Activated CD4-positive, alpha-beta T cell treated with anti-CD3 and anti-CD28 coated beads for 36 hours (primary cell): ENCODE measurements at places on chromosomes 3 and 15. TPM values are rescaled to one million over a fixed set of nuclear protein-coding genes. Genes with fewer than 3 reads are reported as not detected.
A peak's percentile ranks its signal among the peaks of the same experiment; 100 is the strongest.

The LDHAL6B gene
- not detected for total RNA-seq

The NRG4 gene
- not detected for total RNA-seq

The C3orf22 gene
- not detected for total RNA-seq

The DPH6 gene
- total RNA-seq = 14.0 TPM

The XIRP1 gene
- 2.2 TPM for total RNA-seq

The TAGLN3 gene
- total RNA-seq = 3.2 TPM

The RETNLB gene
- total RNA-seq = not detected

The ADCY5 gene
- not detected for total RNA-seq

The DOCK3 gene
- 2.6 TPM for total RNA-seq

The XCR1 gene
- total RNA-seq = not detected

The DUOXA2 gene
- total RNA-seq = not detected

GRCh38 chr3:113212150-113212843 lies 940 bp downstream of the BOC start:
- DNase-seq = peak; percentile 41

GRCh38 chr3:69959581-69959980 lies 40.0 kb upstream of the SAMMSON start:
- no peak for DNase-seq

GRCh38 chr15:100693451-100693850 lies 91.1 kb downstream of the ASB7 start:
- DNase-seq = no peak

DNA sequence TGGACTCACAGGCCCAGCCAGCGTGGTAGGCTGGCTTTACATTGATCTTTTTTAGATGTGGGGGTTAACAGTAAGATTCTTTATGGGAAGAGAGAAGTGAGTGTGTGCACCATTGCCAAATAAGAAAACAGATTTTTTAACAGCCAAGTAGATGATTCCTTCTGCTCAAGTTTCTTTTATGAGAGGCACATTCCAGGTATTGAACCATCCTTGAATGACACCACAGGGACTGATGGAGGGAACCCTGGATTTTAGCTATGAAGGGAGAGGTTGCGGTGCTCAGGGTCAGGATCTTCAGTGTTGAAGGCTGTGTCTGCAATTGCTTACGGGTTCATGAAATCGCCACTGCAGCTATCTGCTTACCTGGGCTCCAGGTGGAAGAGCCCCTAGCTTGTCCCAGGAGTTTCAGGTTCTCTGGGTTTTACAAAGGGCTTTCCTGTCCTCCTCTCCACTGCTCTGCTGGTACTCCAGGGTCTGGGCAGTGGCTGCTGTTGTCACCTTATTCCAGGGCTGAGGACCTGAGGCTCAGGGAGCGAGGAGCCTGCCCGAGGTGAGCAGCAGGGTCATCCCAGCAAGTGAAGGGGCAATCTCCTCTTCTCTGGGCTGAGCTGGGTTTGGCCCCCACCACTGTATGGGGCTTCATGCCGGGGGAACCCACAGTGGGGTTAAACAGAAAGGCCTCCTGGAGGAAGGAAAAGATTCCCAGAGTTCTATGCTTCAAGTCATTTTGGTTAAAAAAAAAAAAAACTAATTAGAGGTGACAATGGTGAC lies 53.4 kb downstream of the SMAD6 start:
- DNase-seq = no peak

GRCh38 chr15:91895051-91895450 lies 41.5 kb downstream of the SLCO3A1 start:
- DNase-seq = no peak

DNA sequence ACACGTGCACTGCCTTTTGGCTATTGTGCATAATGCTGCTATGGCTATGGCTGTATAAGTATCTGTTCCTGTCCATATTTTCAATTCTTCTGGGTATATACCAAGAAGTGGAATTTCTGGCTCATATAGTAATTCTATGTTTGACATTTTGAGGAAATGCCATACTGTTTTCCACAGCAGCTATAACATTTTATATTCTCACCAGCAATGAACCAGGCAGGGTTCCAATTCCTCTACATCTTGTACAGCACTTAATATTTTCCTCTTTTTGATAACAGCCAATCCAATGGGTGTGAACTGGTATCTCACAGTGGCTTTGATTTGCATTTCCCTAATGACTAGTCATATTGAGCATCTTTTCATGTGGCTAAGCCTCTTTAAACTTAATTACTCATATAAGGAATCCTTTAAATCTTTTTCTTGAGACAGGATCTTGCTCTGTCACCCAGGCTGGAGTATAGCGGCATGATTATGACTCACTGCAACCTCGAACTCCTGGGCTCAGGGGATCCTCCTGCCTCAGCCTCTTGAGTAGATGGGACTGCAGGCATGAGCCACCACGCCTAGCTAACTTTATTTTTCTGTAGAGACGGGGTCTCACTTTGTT lies 38.1 kb upstream of the IGDCC4 start:
- DNase-seq = peak; percentile 72

DNA sequence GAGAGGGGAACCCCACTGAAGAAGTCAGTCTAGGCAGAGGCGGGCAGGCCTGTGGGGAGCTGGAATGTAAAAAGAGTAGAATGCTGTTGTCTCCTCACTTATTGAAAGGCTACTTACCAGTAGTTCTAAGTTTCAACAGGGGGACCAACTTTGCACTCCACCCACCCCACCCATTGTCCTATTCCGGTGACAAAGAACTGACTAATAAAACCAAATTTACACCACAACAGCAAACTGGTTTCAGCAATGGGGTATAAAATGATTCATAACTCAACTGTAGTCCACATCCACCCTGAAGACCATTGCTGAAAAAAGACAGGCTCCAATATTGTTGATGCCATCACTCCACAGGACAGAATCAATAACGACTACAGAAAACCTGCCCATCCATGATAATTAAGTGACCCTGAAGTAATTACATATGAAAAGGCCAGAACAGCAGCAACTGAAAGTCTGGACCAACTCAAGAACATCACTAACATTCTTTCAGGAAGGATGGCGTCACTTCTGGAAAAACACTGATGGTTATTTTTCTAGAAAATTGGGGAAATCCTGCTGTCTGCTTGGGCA lies 80.2 kb downstream of the ABI3BP start:
- no peak for DNase-seq

DNA sequence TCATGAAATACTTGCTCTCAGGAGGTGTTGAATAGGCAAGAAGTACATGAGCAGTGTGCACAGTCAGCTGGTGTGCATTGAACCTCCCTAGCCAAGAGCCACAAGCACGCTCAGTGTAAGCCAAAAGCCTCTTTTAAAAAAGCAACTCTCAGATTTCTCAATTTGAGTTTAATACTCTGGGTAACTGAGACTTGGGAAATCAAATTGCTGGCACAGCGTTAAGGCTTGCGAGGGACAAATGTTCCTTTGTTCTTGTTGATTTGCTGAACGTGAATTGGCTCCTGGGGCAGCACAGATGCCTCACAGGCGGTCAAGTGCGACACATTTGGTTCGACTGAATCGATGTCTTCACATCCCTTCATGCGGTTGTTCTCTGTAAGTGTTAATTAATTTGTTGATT lies at the start of gene FAM240A:
Gene FAM240A (plus strand): TSS at position 202 of the 400 bp plus-strand sequence. CDS start 159 bp downstream, at position 361.
- no peak for DNase-seq

DNA sequence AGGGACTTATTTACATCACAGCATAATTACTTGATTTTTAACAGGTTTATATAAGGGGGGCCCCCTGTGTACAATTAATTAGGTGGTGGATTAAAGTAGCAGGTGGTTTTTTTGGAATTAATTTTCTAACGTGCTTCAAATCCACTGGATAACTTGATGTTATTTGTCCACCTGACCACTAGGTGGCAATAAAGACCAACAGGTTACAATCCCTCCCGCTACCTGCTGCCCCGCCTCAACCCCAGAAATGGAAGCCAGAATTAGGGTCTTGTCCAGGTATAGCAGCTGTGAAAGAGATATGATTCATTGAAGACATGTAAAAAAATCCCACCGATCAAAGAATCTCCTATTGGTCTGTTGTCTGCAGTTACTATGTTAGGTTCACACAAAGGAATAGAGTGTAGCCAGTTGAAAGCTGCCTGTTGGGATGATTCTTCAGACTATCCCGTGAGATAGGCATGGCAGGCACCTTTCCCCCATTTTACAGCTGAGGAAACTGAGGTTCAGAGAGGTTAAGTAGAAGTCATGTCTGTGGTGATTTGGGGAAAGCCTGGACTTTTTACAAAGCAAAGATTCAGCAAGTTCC lies 44.0 kb downstream of the MFSD1 start:
- DNase-seq = peak; percentile 48

DNA sequence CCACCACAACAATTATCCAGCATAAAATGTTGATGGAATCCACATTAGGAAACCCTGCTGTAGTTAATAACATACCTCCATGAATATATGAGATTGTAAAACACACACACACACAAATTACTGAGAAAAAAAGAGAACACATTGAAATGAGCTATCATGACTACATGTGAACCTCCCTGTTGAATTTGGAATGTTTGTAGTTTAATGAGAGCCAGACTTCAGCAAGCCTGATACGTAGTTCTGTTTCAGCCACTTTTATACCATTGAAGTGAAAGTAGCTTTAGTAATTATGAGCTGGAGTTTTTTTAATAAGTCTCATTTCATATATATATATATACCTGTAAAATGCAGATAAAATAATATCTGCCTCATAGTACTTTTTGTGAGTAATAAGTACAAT lies 1146.4 kb downstream of the NAALADL2 start:
- no peak for DNase-seq

GRCh38 chr3:170179432-170179831 lies 2.1 kb downstream of the PHC3 start:
- DNase-seq = no peak

GRCh38 chr3:63766261-63766660 lies 52.8 kb upstream of the C3orf49 start:
- no peak for DNase-seq

- no peak for DNase-seq
These were observed 139.3 kb downstream of the TNIK start for GRCh38 chr3:171320750-171321558.

- DNase-seq = no peak
These were observed 36.8 kb downstream of the GRAMD2A start for GRCh38 chr15:72160696-72161245.

- DNase-seq = no peak
These were observed 318.0 kb downstream of the GBE1 start for GRCh38 chr3:81443457-81443782.

DNA sequence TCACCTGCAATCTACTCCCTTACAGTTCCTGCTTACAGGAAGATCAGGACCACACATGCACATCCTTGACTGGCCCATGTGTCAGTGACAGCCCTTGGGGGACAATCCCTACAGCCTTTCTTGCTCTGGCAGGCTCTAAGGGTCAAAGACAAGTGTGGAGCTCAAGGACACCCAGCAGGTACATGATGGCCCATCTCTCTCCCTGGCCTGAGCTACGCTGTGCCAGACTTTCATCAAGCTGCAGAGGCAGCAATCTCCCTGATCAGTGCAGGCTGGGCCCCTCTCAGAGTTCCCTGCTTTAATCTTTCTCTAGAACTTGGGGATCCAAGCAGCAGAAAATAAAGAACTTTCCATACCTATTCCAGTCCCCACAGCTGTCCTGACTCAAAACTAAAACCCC lies 2.6 kb downstream of the SEMA7A start:
- DNase-seq = no peak

- no peak for DNase-seq
These were observed 52.8 kb upstream of the DGKG start for GRCh38 chr3:186414735-186415419.

- DNase-seq = peak; percentile 55
These were observed 13.4 kb downstream of the WDR48 start for GRCh38 chr3:39065197-39065596.

DNA sequence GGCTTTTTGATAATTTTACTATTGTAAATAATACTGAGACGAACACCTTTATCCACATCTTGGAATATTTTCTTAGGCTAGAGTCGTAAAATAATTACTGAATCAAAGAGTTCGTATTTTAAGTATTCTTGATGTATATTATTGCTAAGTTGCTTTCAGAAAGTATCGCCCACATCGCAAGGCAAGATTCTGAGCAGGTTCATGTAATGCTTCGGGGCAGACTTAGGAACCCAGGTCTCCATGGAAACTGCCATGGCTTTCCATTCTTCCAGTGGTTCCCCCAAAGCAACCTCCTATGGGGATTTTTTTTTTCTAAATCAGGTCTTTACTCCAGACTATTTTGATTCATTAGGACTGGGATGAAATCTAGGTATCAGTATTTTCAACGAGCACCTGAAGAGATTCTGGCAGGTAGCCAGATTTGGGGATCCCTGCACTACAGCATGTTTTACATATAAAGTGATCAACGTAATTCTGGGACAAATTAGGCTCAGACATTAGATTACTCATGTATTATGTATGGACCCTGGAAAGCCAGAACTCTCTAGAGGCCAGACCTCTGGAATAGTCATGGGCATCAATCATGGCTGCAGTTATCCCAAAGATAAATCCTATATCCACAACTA lies 86.5 kb downstream of the B3GNT5 start:
- no peak for DNase-seq

- no peak for DNase-seq
These were observed 37.8 kb upstream of the CSPG4 start for GRCh38 chr15:75750261-75751050.

DNA sequence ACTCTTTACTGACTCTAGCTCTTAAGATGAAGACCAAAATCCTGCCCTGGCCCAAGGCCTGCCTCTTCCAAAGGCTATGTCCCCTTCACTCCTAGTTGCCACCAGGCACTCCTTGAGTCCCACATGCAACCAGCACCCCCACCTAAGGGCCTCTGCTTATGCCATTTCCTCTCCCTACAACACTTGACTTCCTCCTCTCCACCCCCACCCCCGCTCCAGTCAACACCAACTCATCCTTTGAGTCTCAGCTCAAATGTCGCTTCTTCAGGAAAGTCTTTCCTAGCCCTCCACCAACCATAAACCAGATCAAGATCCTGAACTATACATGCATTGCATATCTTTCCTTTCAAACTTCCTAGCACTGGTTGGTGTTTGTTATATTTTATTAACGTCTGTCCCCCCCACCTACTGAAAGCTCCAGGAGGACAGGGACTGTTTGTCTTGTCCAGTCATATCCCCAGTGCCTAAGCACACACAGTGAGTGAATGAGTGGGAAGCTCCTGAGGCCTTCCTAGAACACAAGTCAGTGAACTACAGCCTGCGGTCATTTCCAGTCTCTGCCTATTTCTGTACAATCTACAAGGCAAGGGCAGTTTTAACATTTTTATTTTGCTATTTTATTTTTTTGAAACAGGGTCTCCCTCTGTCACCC lies 7.3 kb downstream of the TBC1D2B start:
- DNase-seq = peak; percentile 74

GRCh38 chr15:90031231-90031791 lies 30.2 kb downstream of the ZNF710 start:
- peak; percentile 54 for DNase-seq

DNA sequence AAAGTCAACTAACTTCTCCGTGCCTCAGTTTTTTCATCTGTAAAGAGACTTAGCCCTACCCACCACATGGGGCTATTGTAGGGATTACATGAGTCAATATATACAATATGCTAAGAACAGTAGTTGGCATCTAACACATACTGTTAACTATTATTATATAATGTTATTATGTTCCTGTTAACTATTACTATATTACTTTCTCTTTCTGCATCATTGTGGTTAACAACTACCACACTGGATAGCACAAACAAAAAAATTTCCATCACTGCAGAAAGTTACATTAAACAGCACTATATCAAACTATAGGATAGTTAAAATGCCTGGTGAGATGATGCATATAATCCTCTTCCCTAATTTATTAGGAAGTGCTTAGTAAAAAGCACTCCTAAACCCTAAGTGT lies 23.7 kb downstream of the STAG1 start:
- no peak for DNase-seq

- peak; percentile 29 for DNase-seq
These were observed 8.0 kb upstream of the CCDC13 start for GRCh38 chr3:42780892-42781700.
